ENCODE measurements at places on chromosomes 2 and 18.
A peak's percentile ranks its signal among the peaks of the same experiment; 100 is the strongest.

DNA sequence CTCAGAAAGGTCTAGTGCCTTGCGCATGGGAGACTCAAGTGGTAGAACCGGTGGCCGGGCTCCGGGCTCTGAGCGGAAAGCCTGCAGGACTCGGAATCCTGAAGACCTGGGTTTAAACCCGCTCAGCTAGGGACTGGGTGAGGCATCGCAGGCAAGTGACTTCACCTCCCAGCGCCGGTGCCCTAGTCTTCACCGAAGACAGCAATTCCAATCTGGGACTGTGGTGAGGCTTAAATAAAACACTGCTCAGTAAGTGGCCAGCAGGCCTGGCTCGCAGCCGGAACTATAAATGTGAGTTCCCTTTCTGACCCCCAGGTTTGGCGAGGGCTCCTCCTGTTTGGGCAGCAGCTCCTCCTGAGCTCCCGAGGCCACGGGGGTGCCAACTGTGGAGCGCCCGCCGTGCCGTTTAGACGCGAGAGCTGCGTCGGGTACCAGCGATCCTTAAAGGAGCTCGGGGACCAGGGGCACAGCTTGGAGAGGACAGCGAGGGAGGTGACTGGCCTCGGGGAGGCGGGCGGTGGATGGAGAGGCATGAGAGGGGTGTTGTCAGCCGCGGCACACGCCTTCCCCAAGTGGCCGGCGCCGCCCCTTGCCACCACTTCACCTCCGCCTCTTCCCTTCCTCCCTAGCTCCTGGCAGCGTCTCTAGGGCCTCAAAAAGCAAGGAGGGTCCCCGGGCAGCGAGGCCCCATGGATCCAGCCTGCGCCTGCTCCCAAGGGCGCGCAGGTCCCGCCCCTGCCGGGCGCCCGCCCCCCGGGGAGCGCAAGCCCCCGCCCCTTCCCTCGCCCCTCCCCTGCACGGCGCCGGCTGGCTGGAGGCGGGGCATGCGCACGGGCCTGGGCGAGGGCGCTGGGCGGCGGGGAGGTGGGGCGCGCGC lies 757 bp upstream of the MTCL1 start:
- DNase-seq = peak; percentile 34

GRCh38 chr2:36459725-36460137 lies 104.2 kb downstream of the CRIM1 start:
- DNase-seq = no peak

- DNase-seq = no peak
Observed at GRCh38 chr2:182713601-182714000, 2.5 kb upstream of the DNAJC10 start.

- no peak for DNase-seq
Observed at GRCh38 chr2:134447669-134448068, 193.8 kb downstream of the MGAT5 start.

Measured in HS-5 (cell line).